GM23248 (cell line): ENCODE measurements at places on chromosomes 7 and 10.

DNA sequence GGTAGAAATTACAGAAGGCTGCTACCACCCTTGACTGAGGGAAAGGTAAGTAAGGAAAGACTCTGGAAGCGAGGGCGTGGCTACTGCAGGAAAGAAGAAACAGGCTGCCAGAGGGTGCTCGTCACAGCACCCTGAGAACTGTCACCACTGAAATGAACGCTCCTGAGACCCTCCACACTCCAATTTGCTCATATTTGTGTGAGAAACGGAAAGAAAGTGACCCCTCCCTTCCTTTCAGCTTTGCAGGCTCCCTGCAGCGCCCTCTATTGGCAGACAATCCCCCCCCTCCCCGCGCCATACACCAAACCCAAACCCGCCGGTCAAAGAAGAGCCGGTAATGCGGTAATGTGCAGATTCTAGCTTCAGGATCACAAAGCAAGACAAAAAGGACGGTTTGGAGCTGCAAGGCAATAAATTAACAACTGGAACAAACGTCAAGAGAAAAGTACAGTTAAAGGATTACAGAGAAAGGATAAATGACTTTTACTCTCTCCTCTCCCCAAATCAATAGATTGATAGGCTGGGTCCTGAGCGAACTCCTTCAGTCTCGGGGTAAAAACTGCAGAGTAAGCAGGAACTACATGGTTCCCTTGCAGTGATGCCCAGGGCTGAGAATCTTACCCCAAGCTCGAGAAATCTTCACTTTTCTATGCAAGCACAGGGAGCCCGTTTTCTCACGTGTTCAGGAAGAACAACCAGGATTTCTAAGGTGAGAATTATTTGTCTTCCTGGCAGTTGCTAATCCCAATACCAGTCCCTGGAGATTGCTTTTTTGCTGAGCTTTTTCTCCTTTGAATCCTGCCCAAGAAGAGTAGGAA, 47.6 kb downstream of the STEAP1B start:
- no peaks in the 10 kb centered on the region for H3K27me3 ChIP-seq
- peaks cover 3% of the 10 kb centered on the region; the same call in 1 of the 2 replicates for H3K4me1 ChIP-seq
- peak; percentile 54 for DNase-seq
- H3K4me3 ChIP-seq: peak overlapping the region; percentile 59

DNA sequence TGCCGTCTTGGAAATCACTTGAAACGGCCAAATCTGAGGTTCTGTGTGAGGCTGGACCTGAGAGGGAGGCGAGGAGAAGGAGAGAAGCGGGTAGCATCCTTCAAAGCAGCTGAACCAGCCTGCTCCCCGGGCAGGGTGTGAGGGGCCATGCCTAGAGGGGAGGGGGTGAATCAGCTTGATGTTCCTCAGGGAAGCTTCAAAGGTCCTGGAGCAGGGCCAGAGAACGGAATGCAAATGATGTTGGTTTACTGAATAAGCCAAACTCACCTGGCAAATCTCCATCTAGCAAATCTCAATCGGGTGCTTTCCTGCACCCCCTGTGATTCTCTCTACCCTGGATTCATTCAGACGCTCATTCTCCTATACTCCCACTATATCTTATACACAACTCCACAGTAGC, 226.9 kb downstream of the WDR11 start:
- DNase-seq: no peak
- no peak overlapping the region for H3K4me3 ChIP-seq
- no peaks in the 10 kb centered on the region for H3K27me3 ChIP-seq
- H3K36me3 ChIP-seq: no peaks in the 10 kb centered on the region
- no peak overlapping the region for H3K27ac ChIP-seq

GRCh38 chr10:32963096-32963495, 5.1 kb upstream of the ITGB1 start:
- peak overlapping the region; percentile 53 for H3K4me3 ChIP-seq
- peak overlapping the region; percentile 96 for H3K27ac ChIP-seq
- peaks cover 47% of the 10 kb centered on the region for H3K4me1 ChIP-seq
- H3K36me3 ChIP-seq: no peaks in the 10 kb centered on the region
- no peaks in the 10 kb centered on the region for H3K27me3 ChIP-seq
- peak; percentile 84 for DNase-seq

DNA sequence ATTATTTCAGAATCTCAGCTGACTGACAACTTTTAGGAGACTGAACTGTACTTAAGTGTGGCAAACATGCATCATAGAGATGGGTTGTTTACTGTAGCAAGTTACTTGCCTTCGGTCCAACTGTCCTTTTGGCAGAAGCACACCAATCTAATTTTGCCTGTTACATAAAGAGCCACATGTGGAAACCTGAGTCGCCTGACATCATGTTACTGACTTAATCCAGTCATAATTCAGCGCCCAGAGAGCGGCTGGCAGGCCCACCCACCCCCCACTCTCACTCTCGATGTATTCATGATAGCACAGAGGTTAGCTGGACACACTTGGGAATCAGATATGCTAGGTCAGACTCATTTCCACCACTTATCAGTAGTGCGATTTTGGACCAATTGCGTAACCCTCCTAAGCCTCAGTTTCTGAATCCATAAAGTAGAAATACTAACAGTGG, 57.3 kb upstream of the CAPZA2 start:
- no peaks in the 10 kb centered on the region for H3K36me3 ChIP-seq
- H3K27ac ChIP-seq: no peak overlapping the region

- H3K27ac ChIP-seq: no peak overlapping the region
- no peak overlapping the region for H3K4me3 ChIP-seq
- H3K36me3 ChIP-seq: no peaks in the 10 kb centered on the region
- H3K4me1 ChIP-seq: no peaks in the 10 kb centered on the region
- H3K27me3 ChIP-seq: 0 out of 2 replicates have a peak, but pooled peaks cover 24% of the 10 kb centered on the region
Measured at GRCh38 chr7:24291271-24291670, 7.3 kb downstream of the NPY start.

DNA sequence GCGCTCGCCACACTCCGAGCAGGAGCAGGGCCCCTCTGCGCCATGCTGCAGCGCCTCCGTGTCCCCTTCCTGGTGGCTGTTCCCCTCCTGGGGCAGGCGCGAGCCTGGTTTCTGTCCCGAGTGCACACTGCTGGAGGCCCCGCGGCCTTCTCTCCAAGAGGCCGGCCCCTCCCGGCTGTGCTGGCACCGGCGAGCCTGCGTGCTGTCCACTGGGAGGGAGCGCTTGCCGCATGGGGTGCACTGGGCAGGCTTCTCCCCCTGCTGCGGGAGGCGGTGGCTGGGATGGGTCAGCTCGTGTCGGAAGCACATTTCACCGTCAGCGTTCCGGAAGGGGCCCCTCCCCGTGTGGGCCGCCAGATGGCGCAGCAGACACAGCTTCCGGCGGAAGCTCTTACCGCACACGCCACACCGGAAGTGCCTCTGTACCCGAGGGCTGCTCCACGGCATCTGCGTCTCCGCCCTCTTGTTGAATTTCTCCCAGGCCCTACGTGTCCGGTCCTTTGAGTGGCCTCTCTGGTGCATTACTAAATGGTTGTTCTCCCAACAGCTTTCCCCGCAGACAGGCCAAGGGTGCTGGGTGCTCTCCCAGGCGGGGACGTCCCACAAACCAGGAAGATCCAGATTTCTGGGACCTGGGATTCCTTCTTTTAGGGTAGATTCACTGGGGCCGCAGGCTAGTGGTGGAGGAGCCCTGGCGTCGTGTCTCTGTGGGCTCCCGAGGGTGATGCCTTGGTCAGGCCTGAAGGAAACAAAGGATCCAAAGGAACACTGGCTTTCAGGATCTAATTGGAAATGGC, 18.7 kb downstream of the ZNF786 start:
- no peak overlapping the region for H3K27ac ChIP-seq
- H3K36me3 ChIP-seq: peaks cover 18% of the 10 kb centered on the region; the same call in 1 of the 2 replicates
- no peaks in the 10 kb centered on the region for H3K27me3 ChIP-seq
- no peak overlapping the region for H3K4me3 ChIP-seq
- H3K4me1 ChIP-seq: no peaks in the 10 kb centered on the region
- no peak for DNase-seq
